ENCODE measurements at places on chromosomes 2 and 18.

GRCh38 chr2:9846554-9846953, 3.3 kb downstream of the TAF1B start:
- DNase-seq, result no peak

DNA sequence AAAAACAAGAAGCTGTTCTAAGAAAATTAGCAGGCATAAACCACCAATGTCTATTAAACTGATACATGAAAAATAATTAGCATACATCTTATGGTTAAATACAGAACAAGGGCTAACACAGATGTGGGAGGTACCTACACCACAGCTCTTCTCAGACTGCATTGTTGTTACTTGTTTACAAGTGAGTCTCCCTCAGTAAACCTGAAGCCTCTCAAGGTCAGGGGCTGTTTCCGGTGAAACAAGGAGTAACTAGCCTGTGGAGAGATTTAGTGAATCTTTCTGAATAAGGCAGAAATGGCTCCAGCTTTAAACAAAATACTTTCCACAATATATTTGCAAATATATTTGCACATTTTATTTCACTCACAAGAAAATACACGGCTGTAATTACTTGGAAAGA, 244.0 kb downstream of the FIGN start:
- no peak for DNase-seq

DNA sequence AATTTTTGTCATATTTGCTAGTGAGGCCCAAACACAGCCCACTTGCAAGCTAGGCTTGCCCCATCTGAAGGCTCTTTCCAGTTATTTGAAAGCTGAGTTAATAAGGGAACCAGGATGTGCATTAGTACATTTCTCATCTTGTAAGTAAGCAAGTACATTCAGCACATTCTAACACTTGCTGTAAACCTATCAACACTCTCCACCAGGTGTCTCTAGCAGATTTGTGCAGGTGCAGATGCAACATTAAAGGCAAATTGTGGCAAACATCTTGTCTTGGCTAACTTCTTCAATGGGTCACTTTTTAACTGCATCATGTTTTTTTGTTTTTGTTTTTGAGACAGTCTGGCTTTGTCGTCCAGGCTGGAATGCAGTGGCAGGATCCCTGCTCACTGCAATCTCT, 25.3 kb upstream of the MFSD6 start:
- DNase-seq, result no peak

DNA sequence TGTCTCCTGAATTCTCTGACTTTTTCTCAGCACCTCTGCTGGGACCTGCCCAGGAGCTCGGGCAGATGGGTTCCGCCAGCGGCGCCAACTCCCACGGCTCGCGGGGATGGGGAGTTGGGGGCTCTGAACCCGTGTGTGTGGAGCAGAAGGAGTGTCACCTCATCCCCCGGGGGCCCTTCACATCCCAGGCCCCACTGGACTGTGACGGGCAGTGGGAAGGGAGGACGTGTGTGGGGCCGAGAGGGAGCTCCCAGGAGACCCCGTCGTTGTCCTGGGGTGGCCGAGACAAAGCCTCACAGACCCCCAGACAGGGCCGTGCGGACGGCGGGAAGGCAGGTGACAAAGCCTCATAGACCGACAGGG, 130.0 kb upstream of the CTDP1 start:
- no peak for DNase-seq

DNA sequence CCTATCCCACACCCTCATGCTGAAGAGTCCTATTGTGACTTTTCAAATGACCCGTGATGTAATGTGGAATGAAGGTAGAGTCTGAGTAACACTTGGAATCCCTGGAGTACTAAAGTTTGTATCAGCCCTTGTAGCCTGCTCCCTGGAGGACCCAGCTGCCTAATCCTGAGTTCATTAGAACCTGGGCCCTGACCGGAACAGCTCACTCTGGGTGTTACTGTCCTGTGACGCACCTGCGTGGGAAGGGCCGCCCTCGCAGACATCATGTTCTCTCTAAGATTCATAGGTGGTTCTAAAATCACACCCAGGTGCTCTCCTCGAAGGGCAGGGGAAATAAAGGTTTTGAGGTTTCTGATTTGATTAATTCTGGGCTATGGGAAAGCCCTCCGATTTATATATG, 62.3 kb downstream of the NCK2 start:
- DNase-seq, result no peak

DNA sequence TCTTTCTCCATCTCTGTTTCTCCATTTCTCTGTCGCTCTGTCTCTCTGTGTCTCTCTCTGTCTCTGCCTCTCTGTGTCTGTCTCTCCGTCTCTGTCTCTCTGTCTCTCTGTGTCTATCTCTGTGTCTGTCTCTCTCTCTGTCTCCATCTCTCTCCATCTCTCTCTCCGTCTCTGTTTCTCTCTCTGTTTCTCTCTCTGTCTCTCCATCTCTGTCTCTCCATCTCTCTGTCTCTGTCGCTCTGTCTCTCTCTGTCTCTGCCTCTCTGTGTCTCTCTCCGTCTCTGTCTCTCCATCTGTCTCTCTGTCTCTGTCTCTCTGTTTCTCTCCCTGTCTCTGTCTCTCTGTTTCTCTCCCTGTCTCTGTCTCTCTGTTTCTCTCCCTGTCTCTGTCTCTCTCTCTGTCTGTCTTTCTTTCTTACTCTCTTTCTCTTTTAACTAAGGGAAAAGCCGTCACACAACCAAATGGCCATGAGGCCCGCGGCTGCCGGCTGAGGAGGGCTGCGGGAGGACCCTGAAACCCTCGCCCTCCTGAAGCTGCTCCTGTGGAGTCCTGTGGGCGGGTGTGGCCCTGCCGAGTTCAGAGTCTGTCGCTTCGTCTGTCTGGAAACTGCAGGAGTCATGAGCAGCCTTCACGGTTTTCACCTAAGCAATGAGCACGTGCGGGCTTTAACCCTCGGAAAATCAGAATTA, 29.3 kb downstream of the NFATC1 start:
- DNase-seq, result no peak

GRCh38 chr2:203763241-203763937, 57.0 kb downstream of the CD28 start:
- DNase-seq, result no peak

DNA sequence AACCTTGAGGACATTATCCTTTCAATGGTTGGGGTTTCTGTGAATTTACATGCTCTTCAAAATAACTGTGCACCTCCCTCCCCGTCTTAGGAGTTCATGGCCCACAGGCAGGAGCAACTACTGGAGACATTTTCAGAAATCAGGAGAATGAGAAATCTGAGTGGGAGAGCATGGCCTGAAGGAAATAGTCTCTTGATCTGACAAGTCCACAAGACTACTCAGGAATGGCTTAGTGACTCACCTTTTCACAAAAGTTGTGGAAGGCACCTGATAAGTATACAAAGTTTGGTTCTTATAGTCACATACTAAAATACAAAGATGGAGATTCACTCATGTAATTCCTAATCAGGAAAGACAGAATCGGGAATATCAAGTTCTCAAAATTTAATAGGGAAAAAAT, 83.6 kb upstream of the NCKAP5 start:
- no peak for DNase-seq

GRCh38 chr18:65567372-65567771, 183.4 kb upstream of the CDH7 start:
- DNase-seq, result no peak

- no peak for DNase-seq
These were observed 4.3 kb upstream of the G6PC2 start for GRCh38 chr2:168896783-168897182.

DNA sequence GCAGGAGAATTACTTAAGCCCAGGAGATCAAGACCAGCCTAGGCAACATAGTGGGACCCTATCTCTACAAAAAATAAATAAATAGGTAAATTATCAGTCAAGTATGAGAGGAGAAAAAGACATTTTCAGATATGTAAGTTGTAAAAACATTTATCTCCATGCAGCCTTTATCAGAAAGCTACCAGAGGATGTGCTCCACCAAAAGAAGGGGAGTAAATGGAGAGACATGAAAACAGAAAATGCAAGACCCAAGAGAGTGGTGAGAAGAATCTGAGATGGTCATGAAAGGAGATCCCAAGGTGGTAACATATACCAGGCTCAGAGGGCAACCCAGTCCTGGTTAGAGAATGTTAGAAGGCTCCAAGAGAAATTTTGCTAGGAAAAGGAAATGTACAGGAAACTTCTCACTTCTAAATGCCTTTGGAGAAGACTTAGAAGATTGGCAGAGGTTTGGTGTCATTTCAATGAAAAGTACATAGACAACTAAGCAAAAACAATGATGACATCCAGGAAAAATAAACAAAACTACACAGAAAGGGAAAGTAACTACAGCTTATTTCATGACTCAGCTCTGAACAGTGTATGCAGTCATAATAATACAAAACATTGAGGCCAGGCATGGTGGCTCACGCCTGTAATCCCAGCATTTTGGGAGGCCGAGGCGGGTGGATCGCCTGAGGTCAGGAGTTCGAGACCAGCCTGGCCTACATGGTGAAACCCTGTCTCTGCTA, 19.5 kb downstream of the CIB4 start:
- no peak for DNase-seq

DNA sequence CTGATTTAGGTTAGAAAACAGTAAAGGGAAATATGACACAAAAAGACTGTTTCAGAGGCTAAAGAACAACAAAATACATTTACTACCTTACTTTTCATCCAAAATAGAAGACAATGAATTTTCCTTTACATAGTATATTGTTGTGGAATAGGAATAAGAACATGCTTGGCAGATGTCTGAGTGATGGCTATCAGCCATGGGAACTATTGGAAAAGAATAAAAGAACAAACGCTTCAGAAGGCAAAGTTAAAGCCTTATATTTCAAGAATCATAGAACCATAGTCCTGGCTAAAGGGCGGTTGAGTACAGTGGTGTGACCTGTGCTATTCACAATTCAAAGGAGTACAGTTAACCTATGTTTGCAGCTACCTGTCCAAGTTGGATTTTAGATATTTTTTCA, 73.9 kb upstream of the NRXN1 start:
- DNase-seq, result no peak

GRCh38 chr2:8224347-8225190, 457.3 kb upstream of the ID2 start:
- DNase-seq, result no peak

DNA sequence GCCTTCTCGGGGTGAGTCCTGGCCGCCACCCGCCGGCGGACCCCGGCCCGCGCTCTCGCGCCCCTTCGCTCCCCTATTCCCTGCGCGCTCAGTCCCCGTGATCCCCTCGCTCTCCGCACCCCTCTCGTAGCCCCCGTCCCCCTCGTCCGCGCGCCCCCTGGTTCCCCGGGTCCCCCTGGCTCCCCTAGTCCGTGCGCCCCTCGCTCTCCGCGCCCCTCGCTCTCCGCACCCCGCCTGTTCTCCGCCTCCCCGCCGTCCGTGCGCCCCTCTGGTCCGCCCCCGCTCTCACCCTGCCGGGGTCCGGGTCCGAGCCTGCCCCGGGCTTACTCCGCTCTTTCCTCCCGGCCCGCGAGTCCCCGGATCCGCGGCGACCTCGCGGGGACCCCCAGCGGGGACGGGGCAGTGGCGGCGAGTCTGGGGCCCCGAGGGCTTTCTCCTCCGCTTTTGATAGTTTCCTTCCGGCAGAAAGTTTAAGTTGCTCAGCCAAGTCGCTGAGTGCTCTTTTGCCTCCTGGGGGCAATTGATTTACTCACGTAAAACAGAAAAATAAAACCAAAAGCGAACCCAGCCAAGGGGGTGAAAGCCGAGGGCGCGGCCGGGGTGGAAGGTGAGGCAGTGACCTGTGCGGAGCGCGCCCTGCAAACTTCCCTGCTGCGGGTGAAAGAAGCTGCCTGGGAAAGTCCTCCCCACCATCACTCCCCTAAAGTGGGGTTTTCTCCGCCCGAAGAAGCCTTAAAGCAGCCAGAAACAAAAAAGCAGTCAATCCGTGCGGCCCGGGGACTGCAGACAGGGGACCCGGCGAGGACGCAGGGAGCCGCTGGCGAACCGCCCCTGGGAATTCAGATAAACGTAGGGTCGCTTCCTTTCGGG, 568 bp downstream of the RAB31 start:
- DNase-seq, result peak; percentile 58

DNA sequence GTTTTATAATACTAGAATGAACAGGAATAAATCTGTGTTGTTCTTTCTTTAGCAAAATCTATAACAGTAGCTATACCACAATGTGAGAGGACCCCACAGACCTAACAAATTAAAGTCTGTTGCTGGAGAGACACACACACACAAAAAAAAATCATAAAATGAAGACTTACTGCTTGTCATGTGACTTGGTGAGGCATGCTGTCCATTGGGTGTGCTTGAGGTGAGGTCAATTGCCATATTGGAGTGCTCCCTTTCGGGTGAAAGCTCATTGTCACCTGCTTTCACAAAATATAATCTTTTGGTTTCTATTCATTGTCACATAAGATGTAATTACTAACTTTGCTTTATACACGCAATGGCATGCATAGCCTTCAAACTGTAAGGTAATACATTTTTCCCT, 3.9 kb downstream of the IKZF2 start:
- DNase-seq, result no peak

- no peak for DNase-seq
These were observed 69.2 kb downstream of the PDCL3 start for GRCh38 chr2:100632037-100632436.

GRCh38 chr2:232598293-232598692, 35.1 kb upstream of the EFHD1 start:
- DNase-seq, result no peak

DNA sequence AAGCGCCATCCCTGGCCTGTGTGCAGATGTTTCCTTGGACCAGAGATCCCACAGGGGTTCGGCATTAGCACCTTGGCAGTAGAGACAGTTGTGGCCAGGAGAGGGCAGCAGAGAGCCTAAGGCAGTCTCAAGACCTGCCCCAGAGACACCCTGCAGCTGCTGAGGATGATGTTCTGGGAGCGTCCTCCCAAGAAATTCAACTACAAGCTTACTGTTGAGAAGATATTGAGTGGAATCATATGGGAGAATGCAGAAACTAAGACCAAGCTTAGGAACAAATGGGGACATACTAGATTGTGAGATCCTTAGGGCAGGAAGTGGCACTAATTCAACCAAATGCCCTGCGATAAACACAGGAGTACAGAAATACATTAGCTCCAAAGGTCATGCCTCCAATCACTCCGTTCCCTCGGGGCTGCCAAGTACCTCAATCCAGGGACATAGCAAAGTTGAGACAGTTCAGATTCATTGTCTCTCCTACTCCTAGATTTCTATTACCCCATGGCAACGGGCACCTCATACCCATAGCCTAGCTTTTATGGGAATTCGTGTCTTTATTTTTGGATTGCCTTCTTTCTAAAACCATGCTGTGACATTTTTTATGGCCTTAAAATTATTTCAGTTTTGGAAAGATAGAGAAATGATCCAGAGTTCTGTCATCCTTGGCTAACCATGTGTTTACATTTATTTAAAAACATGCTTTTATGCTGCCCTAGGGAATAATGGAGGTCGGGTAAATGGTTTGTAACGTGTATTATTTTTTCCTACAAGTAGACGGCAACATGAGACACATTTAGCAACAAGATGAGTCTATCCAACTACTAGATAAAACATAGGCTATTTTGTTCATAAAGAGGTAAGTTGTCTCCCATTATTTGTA, 2.2 kb upstream of the ERMN start:
- peak; percentile 69 for DNase-seq

GRCh38 chr2:29000481-29000880, 19.4 kb downstream of the TOGARAM2 start:
- no peak for DNase-seq

DNA sequence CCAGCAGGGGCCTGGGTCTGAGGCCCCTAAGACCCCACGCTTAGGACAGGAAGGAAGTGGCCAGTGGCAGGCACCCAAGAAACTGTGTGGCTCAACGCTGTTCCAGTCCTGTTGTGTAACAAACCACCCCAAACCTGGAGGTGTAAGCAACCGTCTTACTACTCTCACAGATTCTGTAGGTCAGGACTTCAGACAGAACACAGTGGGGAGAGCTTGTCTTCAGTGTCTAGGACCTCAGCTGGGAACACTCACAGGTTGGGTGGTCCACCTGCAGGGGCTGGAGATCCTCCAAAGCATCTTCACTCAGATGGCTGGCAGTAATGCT, 123.0 kb downstream of the KLHL29 start:
- DNase-seq, result no peak

Data from right forelimb (tissue), 1 donor.